ENCODE measurements at places on chromosomes 4 and X.
A peak's percentile ranks its signal among the peaks of the same experiment; 100 is the strongest.

- DNase-seq, result no peak
Observed at GRCh38 chr4:150010525-150011126, 67.6 kb upstream of the DCLK2 start.

GRCh38 chr4:104508224-104508623 lies 13.5 kb upstream of the CXXC4 start:
- no peak for DNase-seq

- no peak for DNase-seq
Observed at GRCh38 chr4:71338846-71339593, at the start of gene SLC4A4. Gene SLC4A4 (plus strand): TSS chr4:71339020.

GRCh38 chr4:109708990-109709389 lies 5.7 kb upstream of the CASP6 start:
- DNase-seq, result no peak

- DNase-seq, result no peak
Observed at GRCh38 chrX:77502951-77503525, 55.8 kb downstream of the FGF16 start.

GRCh38 chr4:167883266-167883665 lies 209.1 kb upstream of the ANXA10 start:
- no peak for DNase-seq

DNA sequence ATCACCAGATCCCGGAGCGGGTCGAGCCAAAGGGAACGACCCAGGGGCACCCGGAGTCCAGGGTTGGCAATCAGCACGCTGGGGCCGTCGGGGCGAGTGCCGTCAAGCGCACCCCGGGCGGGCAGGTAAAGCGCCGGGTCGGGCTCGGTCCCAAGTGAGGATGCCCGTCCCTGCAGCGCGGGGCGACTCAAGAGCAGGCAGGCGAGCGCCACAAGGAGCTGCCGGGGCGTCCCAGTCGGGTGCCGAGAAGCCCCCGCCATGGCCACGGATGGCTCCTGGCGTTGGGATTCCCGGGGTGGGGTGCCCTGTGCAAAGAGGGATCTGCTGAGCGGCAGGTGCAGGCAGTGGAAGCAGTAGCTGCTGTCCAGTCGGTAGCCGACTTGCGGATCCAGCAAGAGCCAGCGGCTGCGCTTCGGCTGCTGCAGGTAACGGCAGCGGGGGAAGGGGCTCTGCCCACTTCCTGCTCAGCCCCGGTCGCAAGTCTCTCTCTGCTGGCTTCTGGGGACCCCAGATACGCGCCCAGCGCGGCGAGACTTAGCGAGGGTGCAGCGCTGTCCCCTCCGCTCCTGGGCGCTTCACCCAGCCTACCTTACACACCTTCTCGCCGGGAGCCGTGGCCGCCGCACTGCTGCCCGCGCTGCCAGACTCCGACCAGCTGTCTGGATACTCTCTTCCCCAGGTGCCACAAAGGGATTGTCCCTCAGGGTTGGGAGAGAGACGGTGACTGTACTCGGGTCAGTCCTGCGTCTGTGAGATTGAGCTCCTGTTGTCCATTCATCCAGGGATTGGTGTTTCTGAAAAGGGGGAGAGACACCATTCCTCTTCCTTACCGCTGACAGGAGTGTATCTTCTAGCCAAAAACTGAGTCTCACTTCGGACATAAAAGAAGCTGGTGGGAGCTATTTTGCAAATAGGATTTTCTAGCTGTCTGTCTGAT lies at the start of gene FREM3:
FREM3 (minus strand) TSS at position 260 of the 937 bp plus-strand sequence; CDS start at position 260, 0 bp downstream.
- no peak for DNase-seq

GRCh38 chr4:163484906-163485305 lies 9.6 kb upstream of the TMA16 start:
- peak; percentile 53 for DNase-seq

DNA sequence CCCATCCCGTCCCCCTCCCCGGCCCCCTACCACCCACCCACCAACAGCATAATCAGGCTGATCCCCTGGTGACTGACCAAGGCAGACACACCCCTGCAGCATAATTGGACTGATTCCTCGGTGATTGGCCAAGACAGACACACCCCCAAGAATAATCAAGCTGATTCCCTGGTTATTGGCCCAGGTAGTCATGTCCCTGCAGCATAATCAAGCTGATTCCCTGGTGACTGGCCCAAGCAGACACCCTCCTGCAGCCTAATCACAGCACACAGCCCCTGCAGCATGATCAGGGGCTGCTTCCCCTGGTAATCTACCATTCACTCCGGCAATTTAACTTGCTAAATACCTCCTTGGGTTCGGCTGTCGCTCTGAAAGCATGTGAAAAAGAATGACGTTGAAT lies 47.5 kb upstream of the STS start:
- no peak for DNase-seq

DNA sequence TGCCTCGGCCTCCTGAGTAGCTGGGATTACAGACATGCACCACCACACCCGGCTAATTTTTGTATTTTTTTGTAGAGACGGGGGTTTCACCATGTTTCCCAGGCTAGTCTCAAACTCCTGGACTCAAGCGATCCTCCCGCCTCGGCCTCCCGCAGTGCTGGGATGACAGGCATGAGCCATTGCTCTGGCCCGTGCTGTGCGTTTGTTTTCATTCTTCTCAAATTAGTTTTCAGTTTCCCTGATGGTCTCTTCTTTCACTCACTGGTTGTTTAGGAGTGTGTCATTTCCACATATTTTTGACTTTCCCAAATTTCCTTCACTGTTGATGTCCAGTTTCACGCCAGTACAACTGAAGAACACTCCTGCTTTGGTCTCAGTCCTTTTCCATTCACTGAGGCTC lies 31.8 kb downstream of the SH3TC1 start:
- DNase-seq, result no peak

- DNase-seq, result no peak
Observed at GRCh38 chr4:184344899-184345572, 127.4 kb upstream of the ENPP6 start.

- no peak for DNase-seq
Observed at GRCh38 chr4:47744253-47744652, 93.6 kb downstream of the CORIN start.

- DNase-seq, result no peak
Observed at GRCh38 chrX:50114113-50114512, 86.7 kb downstream of the AKAP4 start.

DNA sequence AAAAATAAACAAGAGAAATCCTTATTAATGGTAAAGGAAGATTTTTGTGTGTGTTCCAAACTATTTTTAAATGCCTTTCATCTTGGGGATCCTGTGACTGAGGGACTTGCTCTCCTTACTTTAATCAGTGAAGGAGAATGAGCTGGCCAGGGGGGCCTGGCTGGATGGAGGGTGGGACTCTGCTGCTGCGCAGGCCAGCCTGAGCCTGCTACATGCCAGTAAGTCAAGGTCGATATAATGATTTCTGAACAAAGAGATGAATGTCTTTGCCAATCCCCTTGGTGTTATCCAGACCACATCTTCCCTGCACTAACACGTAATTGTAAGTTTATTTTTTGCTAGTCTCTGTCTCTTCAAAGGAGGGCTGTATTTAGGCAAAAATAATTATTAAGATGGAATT lies 1679.2 kb upstream of the TENM3 start:
- DNase-seq, result no peak

DNA sequence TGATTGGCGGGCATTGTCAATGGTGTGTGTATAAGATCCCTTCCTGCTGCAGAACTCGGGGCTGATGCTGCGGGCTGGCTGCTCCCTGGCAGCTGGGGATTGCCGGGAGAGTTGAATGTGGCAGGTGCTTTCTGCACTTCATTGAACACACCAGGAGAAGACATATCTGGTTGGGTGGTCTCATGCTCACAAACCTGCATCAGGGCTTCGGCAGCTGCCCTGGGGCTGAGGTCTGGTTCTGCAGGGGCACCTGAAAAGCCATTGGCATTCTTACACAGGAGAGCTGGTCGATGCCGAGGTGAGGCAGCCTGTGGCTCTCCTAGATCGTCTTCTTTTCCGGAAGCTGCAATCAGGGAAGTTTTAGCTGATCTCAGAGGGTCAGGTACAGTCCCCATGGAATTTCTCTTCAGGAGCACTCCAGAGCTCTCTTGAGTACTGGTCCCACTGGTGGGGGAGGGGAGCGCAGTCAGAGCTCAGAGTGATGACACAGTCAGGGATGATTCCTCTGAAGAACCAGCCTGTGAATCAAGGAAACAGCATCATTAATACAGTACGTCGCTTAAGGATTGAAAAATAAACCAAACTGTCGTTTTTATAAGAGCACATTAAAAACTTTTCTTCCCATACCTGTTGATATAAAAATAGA lies 57.8 kb downstream of the GPRIN3 start:
- DNase-seq, result no peak

GRCh38 chrX:80537096-80537495 lies 116.8 kb downstream of the TENT5D start:
- no peak for DNase-seq

GRCh38 chr4:140257461-140258305 lies 103.7 kb upstream of the MAML3 start:
- no peak for DNase-seq

- DNase-seq, result no peak
Observed at GRCh38 chr4:169260217-169260866, 10.4 kb downstream of the SH3RF1 start.

GRCh38 chr4:2337896-2338295 lies 76.0 kb upstream of the MXD4 start:
- no peak for DNase-seq

DNA sequence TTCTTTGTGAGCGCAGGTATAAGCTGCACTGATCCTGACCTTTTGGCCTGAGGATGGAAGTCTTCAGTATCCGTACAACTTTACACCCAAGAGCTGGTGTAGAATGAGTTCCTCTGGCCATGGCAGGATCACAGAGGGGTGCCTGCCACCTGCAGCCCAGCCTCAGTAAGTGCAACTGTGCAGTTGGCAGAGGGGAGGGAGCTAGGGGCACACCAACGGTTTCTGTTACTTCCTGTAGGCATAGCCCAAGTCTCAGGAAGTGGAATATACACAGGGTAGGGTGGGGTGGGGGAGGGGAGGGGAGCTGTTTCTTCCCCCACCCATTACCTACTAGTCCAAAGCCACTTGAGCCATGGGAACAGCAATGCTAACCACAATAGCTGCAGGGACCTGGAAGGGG lies 85.4 kb upstream of the GBA3 start:
- peak; percentile 7 for DNase-seq

GRCh38 chr4:85966373-85966772 lies 393.5 kb downstream of the MAPK10 start:
- no peak for DNase-seq

DNA sequence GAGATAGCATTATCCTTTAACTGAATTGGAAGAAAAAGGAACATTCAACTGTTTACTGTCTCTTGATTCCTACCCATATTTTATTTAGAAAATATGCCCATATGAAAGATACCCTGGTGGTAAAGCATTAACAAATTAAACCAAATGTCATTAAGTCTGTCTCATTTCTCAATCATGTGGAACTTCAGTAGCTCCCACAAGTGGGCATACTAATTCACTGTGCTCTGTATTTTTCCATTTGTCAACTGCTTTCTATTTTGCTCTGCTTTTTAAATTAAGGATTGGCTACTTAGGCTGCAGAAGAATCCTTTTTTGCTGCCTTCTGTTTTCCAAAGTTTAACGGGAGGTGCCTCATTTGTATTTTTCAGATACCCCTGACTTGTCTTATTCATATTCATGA lies 77.2 kb downstream of the DDIT4L start:
- no peak for DNase-seq

GRCh38 chrX:25207803-25208475 lies 192.2 kb upstream of the ARX start:
- no peak for DNase-seq

DNA sequence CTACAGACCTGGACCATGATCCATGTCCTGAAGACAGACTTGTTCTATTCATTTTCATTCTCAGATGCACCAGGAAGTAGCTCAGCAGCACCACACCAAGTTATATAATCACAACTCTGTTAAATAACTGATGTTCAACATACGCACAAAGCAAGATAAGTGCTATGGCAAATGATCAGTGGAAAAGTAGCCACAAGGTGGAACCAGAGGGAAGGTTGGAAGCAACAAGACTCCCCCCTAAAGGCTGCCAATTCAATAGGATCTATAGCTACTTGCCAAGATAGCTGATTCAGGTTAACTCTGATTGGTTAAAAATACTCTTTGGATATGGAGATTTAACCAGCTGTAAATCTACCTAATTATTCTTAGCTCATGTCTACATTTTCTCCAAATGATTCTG lies 23.7 kb upstream of the FAM47B start:
- DNase-seq, result no peak
